ENCODE measurements at places on chromosomes 5 and 9. TPM values are rescaled to one million over a fixed set of nuclear protein-coding genes. Genes with fewer than 3 reads are reported as not detected.

GRCh38 chr5:4704951-4705350 lies 435.2 kb upstream of the ADAMTS16 start:
- no peak overlapping the region for H3K4me3 ChIP-seq
- no peaks in the 10 kb centered on the region for H3K4me1 ChIP-seq
- no peaks in the 10 kb centered on the region for H3K27me3 ChIP-seq
- no peaks in the 10 kb centered on the region for H3K36me3 ChIP-seq
- no peak overlapping the region for H3K27ac ChIP-seq
- no peak for DNase-seq

DNA sequence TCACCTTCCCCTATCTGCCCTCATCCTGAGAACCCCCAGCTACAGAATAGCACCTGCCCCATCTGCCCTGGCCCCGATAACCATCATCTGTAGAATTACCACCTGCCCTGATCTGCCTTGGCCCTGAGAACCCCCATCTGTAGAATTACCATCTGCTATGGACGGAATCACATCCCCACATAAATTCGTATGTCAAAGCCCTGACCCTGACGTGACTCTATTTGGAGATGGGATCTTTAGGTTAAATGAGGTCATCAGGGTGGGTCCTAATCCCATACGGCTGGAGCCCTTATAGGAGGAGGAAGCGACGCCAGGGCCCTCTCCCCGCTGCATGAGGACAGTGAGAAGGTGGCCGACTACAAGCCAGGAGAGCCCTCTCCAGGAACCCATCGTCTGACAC lies 32.6 kb downstream of the SARDH start:
- H3K36me3 ChIP-seq = no peaks in the 10 kb centered on the region
- DNase-seq = no peak
- no peaks in the 10 kb centered on the region for H3K27me3 ChIP-seq
- H3K4me1 ChIP-seq = peaks cover 7% of the 10 kb centered on the region

- no peak overlapping the region for H3K27ac ChIP-seq
- DNase-seq = no peak
- no peaks in the 10 kb centered on the region for H3K36me3 ChIP-seq
- H3K27me3 ChIP-seq = no peaks in the 10 kb centered on the region
Observed at GRCh38 chr9:90309809-90310520, 332.7 kb downstream of the DIRAS2 start.

GRCh38 chr5:132764671-132765238 lies 12.3 kb downstream of the SEPTIN8 start:
- no peak overlapping the region for H3K4me3 ChIP-seq
- H3K27ac ChIP-seq = no peak overlapping the region
- H3K36me3 ChIP-seq = peaks cover 40% of the 10 kb centered on the region
- no peak for DNase-seq
- peaks cover 41% of the 10 kb centered on the region for H3K4me1 ChIP-seq

Gene GABRA1
- not detected for total RNA-seq

Gene SOX30
- total RNA-seq = not detected

All from thoracic aorta (tissue), 2 donors.